ENCODE measurements at places on chromosomes 7 and 10. TPM values are rescaled to one million over a fixed set of nuclear protein-coding genes. Genes with fewer than 3 reads are reported as not detected.

Gene NFE2L3
- total RNA-seq: 19.2 TPM

Gene PKD2L1
- total RNA-seq: 0.62 TPM

Gene MRLN
- not detected for total RNA-seq

Gene HMX3
- not detected for total RNA-seq

- DNase-seq: no peak
Observed at GRCh38 chr10:8151086-8151485, 96.6 kb downstream of the GATA3 start.

GRCh38 chr10:103784723-103785418 lies 70.5 kb downstream of the SH3PXD2A start:
- no peak for DNase-seq

GRCh38 chr7:7426676-7427075 lies 109.0 kb downstream of the COL28A1 start:
- no peak for DNase-seq

- no peak for DNase-seq
Observed at GRCh38 chr7:46179061-46179610, 258.1 kb upstream of the IGFBP3 start.

- peak; percentile 53 for DNase-seq
Observed at GRCh38 chr7:139995017-139995915, 67.5 kb downstream of the PARP12 start.

GRCh38 chr7:1767524-1767923 lies 97.4 kb downstream of the ELFN1 start:
- DNase-seq: no peak

Data from occipital lobe (tissue), 3 donors.